ENCODE measurements at places on chromosomes 2 and 18.

GRCh38 chr2:221186873-221187272 lies 385.2 kb downstream of the EPHA4 start:
- no peak for DNase-seq

DNA sequence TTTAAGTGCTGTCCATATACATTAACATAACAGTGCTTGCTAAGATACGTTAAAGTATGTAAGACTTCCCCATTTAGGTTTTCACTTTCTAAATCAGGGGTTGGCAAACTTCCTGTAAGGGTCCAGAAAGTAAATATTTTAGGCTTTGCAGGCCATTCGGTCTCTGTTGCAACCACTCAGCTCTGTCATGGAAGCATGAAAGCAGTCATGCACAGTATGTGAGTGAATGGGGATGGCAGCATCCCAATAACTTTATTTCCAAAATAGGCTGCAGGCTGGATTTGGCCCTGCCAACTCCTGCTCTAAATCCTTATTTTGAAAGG lies 128.7 kb downstream of the PLA2R1 start:
- DNase-seq, result no peak

DNA sequence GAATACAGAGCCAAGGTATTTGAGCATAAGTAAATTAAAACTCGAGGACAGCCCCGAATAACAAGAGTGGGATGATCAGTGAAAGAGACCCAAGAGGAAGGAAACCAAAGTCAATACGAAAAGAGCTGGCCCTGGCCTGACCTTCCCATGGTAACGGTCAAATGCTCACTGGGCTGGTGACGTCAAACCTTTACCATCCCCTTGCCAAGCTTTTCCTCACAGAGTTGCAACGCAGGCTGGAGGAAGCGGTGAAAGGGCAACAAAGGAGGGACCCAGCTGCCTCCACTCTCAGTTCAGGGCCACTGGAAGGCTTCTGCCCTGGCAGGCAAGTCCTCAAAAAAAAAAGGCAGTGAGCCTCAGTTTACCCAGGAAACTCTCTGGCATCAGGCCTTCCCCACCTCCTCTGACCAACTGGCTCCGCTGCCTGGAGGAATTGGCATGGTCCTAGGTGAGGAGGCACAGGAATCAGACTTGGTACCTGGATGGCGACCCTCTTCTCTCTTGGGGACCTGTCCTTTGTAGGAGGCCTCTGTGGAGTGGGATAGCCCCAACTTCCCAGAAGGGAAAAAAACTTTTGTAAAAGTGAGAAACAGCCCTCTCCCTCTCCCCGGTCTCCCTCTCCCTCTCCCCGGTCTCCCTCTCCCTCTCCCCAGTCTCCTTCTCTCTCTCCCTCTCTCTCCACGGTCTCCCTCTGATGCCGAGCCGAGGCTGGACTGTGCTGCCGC lies 212.4 kb downstream of the ANAPC1 start:
- DNase-seq, result no peak

DNA sequence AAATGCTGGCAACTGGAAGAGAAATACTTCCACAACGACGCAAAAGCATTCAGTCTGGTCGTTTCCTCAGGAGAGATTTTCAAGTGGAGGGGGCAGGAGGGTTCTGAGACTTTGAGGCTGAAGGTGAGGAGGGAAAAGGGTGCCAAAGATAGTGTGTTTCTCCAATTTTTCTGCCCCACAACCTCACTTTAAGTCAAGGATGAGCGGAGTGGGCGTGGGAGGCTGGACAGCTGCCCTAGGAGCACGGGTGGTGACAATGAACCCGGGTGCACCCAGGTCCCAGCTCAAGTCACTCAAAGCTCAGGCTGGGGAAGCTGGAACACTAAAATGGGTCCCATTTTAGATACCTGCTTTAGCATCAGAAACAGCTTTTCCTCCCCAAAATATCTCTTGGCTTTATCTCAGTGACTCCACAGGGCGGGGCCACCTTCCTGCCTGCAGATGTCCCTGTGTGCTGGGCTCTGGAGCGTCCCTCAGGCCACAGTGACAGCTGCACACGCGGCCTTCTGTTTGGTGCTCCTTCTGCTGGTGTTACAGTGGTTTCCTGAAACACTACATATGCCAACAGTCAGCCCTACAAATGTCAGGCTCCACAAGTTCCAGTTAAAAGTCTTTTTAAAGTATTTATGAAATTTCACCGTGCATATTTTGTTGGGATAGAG lies 1.4 kb upstream of the MBP start:
- DNase-seq, result no peak

GRCh38 chr2:27771202-27771547 lies 344 bp upstream of the MRPL33 start:
- DNase-seq, result no peak

GRCh38 chr2:216070195-216070594 lies 11.4 kb downstream of the PECR start:
- DNase-seq, result no peak

DNA sequence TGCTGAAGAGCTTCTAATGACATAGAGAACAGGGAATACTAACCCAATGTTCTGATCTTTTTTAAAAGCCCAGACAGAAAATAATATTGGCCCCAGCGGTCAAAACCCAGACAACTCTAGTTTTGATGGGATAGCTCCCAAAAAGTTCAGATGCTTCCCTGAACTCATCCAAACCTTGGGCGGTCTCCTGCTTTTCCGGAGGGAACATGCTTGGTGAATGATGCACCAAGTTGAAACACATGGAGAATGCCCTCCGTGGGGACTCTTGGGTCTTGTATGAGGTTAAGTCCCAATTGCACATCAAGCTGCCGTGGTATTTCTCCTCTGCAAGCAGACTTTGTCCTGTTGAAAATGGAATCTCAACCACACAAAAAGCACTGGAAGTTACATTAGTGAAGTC lies 120.7 kb upstream of the CTAGE1 start:
- DNase-seq, result no peak

GRCh38 chr2:159045545-159046454 lies 77.4 kb downstream of the TANC1 start:
- no peak for DNase-seq

DNA sequence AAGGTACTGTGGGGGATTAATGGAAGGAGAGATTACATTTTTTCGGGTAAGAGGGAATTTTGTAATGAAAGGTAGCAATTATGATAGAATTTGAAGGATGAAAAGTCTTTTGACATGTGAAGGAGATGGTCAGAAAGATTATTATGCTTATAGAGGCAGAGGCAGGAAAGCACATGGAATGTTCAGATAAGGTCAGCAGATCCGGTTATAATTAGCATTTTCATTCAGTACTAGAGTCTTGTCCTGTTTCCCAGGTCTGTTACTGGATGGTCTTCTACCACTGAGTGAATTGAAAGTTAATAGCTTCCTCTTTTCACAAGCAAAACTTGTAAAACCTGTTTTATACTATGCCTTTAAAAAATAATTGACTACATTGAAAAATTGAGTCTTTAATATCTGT lies 116.9 kb downstream of the PHLPP1 start:
- no peak for DNase-seq

- DNase-seq, result no peak
These were observed 352.1 kb downstream of the RND3 start for GRCh38 chr2:150135223-150135883.

GRCh38 chr2:177328056-177328455 lies 63.5 kb upstream of the NFE2L2 start:
- no peak for DNase-seq

GRCh38 chr2:74421221-74421870 lies at the start of the genes C2orf81 and WDR54:
TSS of gene C2orf81 (minus strand) at chr2:74421619. CDS start at chr2:74421560, 59 bp downstream.
TSS of gene WDR54 (plus strand) at chr2:74421730. CDS start at chr2:74422154, 424 bp downstream.
- DNase-seq, result peak; percentile 98

GRCh38 chr2:151422917-151423439 lies 13.3 kb downstream of the RIF1 start:
- peak; percentile 34 for DNase-seq

- peak; percentile 19 for DNase-seq
These were observed 511 bp downstream of the MATN3 start for GRCh38 chr2:20012032-20012281.

GRCh38 chr18:23994361-23994902 lies 20.1 kb upstream of the TTC39C start:
- no peak for DNase-seq

GRCh38 chr18:59918320-59918755 lies 18.5 kb downstream of the PMAIP1 start:
- DNase-seq, result no peak

- no peak for DNase-seq
These were observed 205.8 kb downstream of the SEPTIN10 start for GRCh38 chr2:109408043-109408335.

DNA sequence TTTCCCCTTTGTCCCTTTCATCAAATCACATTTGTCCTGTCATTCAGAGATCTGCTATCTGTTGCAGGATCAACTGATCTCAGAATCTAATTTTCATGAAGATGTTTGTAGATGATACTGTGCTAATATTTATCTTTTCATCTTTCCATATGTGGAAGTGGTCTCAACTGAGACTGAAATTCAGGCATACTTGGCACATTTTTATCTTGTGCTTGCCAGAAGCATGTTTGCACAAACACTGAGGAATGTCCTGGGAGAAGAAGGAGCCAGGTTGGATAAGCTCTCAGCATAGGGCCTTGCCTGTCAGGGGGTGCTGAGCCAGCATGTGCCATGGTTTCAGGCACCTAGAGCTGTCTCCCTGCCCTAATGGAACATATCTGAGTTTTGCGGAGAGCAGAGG lies 24.5 kb upstream of the MMADHC start:
- no peak for DNase-seq

DNA sequence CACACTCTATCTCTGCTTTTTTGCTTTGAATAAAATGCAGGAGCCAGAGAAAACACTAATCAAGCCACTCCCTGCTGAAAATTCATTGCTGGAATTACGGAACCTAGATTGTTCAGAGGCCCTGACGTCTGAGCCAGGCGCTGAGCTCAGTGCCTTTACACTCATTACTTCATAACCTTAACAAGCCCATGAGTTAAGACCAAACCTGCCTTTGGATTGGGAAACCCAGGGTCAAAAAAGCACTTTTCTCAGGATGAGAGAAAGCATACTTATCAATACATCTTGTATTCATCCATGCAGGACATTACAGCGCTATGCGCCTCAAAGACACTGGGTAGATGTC lies 762 bp downstream of the INO80C start:
- no peak for DNase-seq

DNA sequence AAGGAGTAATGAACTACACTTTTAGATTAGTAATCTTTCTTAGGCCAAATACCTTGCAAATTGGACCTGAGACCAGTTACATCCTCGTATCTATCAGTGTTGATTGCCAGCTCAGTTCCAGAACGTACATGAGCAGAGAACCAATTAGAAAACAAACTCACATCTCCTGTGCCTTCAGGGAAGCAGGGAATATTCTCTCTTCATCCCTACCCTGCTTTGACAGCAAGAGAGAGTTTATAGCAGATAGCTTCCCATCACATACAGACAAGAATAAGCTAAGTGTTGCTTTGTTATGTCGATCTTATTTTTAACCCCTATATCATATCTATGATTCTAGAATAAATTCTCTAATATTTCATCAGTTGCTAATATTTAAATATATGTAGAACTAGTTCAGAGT lies 181.8 kb downstream of the DSC3 start:
- DNase-seq, result no peak

- DNase-seq, result no peak
These were observed 114.1 kb downstream of the MMADHC start for GRCh38 chr2:149473521-149473920.

DNA sequence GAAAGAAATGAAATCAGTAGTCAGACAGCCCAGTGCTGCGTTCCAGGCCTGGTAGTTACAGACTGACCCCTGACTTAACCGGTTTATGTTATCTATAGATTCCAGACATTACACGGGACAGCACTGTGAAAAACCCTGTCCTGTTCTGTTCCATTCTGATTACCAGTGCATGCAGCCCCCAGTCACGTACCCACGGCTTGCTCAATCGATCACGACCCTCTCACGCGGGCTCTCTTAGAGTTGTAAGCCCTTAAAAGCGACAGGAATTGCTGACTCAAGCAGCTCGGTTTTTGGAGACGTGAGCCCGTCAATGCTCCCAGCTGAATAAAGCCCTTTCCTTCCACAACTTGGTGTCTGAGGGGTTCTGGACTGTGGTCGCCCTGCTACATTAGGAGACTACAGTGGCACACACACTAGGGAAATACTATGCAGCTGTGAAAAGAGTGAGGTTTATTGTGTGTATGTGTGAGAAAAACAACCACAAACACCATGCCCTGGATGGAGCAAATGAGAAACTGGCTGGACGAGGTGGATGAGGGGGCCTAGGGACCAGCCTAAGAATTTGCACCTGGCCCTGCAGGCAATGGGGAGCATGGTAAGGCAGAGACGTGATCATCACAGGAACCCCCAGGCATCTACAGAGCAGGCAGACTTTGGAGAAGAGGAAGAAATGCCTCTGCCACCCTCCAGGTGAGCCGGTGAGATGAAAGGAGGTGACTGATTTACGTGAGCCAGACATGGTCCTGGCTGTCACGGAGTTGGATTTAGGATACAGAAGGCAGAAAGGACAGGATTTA lies 49.1 kb upstream of the SEMA4C start:
- DNase-seq, result no peak

GRCh38 chr2:119674711-119675500 lies 4.1 kb upstream of the TMEM177 start:
- DNase-seq, result no peak

DNA sequence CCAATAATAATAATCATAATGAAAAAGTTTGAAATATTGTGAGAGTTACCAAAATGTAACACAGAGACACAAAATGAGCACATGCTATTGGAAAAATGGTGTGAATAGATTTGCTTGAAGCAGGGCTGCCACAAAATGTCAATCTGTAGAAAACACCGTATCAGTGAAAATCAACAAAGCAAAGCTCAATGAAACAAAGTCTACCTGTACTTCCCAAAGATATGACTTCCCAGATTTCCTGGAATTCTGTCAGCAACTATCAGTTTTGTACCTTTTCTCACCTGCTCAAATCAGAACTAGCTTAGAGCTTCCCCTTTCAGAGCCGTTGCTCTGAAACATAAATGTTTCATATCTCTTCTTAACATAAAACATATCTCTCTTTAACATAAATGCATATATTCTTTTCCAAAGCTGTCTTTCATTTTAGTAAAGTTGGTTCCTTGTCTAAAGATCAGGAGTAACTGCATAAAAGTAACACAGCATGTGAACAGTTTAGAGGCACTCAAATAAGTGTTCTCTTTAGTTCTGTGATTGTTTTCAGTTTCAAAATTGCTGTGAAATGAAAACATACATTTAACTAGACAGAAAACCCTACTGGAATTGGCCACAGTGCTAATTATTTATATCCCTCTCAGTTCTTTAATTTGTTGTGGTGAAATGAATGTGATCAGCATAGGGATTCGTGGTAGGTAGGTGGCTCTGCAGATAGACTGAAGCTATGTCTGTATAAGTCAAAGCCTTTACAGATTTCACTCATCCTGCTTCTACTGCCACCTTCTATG lies 262.5 kb downstream of the KCNJ3 start:
- DNase-seq, result no peak

DNA sequence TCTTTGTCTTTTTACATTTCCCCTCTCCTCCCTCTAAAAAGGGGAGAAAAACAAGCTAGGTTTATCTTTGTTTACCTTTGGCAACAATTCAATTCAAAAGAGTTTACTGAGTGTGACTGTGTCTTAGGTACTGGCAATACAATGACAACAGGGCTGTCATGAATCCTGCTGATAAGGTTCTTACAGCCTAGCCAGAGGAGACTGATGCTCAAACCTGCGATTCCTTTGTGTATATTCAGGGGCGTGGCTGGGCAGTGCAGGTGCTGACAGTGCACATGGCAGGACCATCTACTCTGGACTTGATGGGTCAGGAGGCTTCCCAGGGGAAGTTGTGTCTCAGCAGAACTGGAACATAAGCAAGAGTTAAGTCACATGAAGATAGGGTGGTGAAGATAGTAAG lies 23.2 kb upstream of the TTN start:
- DNase-seq, result no peak

All from GM13977 (cell line).